Liver (tissue), 10 donors: ENCODE measurements at places on chromosomes 6 and 20. TPM values are rescaled to one million over a fixed set of nuclear protein-coding genes. Genes with fewer than 3 reads are reported as not detected.

- DNase-seq: no peak
Observed at GRCh38 chr6:168164462-168165061, 85.5 kb upstream of the FRMD1 start.

GRCh38 chr6:129672881-129673631, 36.9 kb downstream of the ARHGAP18 start:
- DNase-seq: no peak

DNA sequence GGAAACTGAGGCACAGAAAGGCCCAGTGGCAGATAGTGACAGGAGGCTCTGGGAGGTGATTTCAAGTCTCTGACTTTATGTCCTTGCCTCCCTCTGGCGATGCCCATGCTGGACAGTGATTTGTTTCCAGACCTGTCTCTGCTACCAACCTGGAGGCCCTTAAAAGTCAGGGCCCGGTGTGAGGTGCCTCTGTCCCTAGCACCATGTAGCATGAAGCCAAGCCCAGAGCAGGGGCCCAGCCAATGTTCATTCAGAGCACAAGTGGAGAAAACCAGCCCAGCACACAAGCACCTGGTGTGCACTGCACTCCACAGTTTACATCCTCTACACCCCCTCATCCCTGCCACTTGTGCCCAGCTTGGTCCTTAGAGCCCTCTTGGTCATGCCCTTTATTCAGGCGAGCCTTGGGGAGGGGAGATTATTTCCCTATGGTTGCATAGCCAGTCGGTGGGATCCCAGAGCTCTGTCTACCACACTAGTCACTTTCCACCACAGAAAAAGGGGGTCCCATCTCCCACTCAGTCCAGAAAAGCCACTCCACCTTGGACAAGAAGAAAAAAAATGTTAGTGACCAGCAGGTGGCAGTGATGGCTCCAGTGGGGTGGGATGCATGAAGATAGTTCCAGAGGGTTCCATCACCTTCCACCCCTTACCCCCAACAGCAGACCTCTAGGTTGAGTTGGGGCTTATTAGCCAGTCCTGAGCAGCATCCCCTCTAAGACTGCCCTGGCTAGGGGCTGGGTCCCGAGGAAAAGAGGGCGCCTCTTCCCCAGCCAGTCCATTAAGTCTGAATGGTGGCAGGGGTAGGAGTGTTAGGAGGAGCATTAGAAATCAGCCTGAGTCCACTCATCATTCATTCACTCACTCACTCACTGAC, 30.9 kb downstream of the KIAA1755 start:
- no peak for DNase-seq

DNA sequence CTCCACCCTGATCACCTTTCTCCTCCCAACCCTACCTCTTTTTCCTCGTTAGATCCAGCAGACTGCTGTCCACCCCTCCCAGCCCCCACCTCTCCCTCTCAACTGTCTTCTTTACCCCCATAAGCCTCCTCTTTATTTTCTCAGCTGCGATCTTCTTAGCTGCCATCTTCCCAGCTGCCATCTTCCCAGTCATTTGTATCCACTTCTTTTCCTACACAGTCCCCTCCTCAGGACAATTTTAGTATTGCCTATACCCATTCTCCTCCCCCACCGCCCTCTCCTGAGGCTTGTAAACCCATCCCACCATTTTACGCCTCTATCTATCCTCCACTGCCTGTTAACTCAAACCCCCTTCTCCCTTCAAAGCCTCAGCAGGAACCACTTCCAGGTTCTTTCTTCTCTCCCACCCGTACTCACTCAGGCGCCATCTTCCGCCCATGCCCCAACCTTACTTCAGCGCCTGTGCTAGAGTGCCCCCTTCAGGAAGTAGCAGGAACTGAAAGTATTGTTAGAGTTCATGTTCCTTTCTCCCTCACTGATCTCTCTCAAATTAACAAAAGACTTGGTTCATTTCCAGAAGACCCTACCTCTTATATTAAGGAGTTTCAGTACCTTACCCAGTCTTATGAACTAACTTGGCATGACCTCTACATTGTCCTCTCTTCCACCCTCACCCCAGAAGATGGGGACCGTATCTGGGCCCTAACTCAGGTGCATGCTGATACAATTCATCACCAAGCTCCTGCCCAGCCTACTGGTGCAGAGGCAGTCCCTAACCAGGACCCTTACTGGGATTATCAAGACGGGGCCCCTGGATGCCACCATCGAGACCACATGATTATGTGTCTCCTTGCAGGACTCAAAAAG, 236.0 kb downstream of the ADGRG6 start:
- DNase-seq: no peak

DNA sequence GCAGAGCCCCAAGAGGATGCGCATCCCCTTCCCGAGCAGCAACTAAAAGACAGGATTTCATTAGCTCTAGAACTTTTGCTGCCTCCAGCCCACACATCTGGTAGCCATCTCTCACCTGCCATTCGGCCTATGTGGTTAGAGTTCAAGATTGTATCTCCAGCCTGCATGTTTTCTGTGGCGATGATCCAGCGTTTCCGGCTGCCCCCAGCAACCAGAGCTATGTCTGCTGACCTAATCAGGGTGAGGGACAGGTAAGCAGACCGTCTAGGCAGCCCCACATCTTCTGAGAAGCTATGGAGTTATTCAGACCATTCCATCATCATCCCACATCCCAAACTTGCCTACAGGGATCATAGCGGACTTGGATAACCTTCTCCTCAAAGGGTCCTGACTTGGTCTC, 2.3 kb upstream of the CUL7 start:
- DNase-seq: no peak

- no peak for DNase-seq
Observed at GRCh38 chr20:58213716-58214115, 14.7 kb downstream of the ANKRD60 start.

Gene MATN4
- not detected for total RNA-seq
